ENCODE measurements at places on chromosomes 4 and X. TPM values are rescaled to one million over a fixed set of nuclear protein-coding genes. Genes with fewer than 3 reads are reported as not detected.

GRCh38 chrX:150704030-150704613 is 10.9 kb downstream of the MTMR1 start:
- no peak for DNase-seq
- H3K36me3 ChIP-seq, result peaks cover 15% of the 10 kb centered on the region
- no peak overlapping the region for H3K27ac ChIP-seq
- no peaks in the 10 kb centered on the region for H3K27me3 ChIP-seq
- H3K4me1 ChIP-seq, result no peaks in the 10 kb centered on the region

The SFRP2 gene
- 203 TPM for total RNA-seq

DNA sequence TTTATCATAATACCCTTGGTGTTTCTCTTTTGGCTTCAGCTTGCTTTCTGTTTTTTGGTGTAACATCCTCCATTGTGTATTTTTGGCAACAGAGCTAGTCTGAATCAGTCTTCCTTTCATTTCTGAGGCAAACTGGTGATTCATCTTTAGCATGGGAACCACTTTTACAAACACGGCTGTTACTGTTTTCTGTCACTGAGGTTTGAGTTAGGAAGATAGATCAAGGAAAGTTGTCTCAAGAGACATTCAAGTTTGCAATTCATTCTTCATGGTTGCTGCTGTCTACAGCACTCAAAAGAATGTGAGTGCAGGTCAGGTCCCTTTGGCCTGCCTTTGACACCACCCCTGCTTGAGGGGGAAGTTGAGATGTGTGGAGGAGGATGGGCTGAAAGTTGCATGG is 36.3 kb downstream of the IL21 start:
- no peaks in the 10 kb centered on the region for H3K36me3 ChIP-seq
- no peak overlapping the region for H3K4me3 ChIP-seq
- peaks cover 12% of the 10 kb centered on the region for H3K4me1 ChIP-seq
- H3K27me3 ChIP-seq, result no peaks in the 10 kb centered on the region
- no peak for DNase-seq

The LONRF3 gene
- 0.30 TPM for total RNA-seq

DNA sequence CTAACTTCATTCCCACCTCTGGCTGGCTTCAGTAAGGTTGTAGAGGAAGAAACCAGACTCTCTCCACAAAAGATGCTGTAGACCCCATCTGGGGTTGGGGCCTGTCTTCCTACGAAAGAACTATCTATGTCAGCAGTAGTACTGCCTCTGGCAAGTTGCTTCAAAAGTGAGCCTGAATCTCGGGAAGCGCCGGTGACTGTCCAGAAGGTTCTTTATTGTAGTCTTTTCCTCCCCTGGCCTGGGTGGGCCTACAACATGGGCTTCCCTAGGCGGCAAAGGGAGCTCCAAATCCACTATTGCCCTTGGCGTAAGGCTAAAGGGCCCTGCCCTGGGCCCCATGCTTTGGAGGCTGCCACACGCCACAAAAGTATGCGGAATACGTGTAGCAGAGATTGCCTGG is 38.6 kb upstream of the NYX start:
- no peak for DNase-seq
- H3K36me3 ChIP-seq, result no peaks in the 10 kb centered on the region

Data from neural crest cell (in vitro differentiated cells).